ENCODE measurements at places on chromosomes 2 and 18.

- DNase-seq = no peak
Observed at GRCh38 chr2:2742726-2743125, 411.7 kb upstream of the MYT1L start.

DNA sequence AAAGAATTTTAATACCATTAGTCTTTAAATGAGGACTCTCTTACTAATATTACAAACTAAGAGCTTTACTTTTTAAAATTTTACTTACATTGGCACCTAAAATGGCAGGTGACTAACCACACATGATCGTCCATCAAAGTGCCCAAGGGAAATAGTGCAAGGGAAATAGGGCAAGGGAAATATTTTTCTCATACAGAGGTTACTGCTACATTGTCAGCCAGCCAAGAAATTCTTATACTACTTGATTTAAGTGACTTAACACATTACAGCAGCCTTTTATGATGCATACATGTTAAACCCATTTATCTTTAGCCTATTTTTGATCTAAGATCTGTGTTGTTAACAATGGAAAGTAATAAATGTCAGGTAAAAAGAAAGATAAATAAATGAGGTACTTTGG is 587.2 kb upstream of the PKDCC start:
- DNase-seq = no peak

- no peak for DNase-seq
Observed at GRCh38 chr2:29130295-29130694, 15.1 kb downstream of the CLIP4 start.

- DNase-seq = no peak
Observed at GRCh38 chr2:240225131-240225530, 84.7 kb upstream of the OTOS start.

GRCh38 chr2:64606479-64607363 is 47.0 kb downstream of the SERTAD2 start:
- no peak for DNase-seq

- DNase-seq = no peak
Observed at GRCh38 chr18:38790786-38791185, 1225.2 kb upstream of the CELF4 start.

DNA sequence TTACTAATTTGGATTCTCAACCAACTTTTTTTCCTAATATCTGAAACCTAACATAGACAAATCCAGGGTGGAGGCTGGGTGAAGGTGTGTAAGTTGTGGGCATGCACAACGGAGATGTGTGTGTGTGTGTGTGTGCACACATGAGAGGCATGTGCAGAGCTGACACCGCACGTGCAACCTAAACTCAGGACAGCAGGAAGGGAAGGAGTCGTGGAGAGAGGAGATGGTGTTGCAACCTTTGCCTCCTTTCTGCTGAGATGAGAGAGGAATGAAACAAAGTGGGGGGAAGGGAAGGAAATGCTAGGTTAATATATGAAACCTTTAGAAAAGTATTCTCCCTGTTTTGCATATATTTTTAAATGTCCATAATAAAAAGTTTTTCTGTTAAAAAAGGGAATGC is 64.7 kb downstream of the KCTD1 start:
- no peak for DNase-seq

GRCh38 chr2:29269765-29270109 is 154.5 kb downstream of the CLIP4 start:
- no peak for DNase-seq

DNA sequence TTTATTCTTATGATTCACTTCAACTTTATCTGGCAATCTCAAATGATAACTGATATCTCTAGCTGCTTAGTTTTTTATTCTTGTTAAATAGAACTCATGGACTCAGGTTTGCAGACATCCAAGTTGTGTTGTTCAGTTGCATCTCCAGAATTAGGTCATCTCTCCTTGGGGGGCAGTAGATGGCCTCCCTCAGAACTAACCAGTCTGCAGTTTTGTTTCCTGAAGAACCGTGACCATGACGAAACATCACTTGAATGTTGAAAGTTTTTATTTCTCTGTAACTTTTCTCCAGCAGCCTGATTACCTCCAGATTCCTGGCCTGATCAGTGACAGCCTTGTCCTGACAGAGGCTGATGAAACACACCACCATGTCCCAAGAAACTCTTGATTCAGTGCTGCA is 321.5 kb downstream of the GALNT13 start:
- DNase-seq = no peak

- DNase-seq = no peak
Observed at GRCh38 chr2:132593171-132593570, 76.8 kb downstream of the LYPD1 start.

DNA sequence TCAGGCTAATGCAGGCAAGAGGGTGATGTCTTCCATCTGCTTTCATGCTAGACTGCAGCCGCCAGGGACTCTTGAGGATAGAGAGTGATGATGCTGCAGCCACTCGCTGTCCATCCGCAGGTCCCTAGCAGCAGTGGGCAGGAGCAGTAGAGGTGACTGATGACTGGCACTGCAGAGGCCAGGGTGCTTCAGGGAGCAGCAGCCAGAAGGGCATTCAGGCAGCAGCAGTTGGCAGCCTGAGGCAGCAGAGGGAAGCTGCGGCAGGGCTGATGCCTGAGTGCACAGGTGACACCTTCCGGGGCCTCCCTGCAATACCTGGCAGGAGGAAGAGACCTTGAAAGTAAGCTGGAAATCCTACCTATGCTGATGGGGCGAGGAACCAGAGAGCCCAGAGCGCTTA is 214.2 kb downstream of the ICOS start:
- DNase-seq = no peak

- no peak for DNase-seq
Observed at GRCh38 chr2:167842047-167842446, 405.3 kb downstream of the STK39 start.

DNA sequence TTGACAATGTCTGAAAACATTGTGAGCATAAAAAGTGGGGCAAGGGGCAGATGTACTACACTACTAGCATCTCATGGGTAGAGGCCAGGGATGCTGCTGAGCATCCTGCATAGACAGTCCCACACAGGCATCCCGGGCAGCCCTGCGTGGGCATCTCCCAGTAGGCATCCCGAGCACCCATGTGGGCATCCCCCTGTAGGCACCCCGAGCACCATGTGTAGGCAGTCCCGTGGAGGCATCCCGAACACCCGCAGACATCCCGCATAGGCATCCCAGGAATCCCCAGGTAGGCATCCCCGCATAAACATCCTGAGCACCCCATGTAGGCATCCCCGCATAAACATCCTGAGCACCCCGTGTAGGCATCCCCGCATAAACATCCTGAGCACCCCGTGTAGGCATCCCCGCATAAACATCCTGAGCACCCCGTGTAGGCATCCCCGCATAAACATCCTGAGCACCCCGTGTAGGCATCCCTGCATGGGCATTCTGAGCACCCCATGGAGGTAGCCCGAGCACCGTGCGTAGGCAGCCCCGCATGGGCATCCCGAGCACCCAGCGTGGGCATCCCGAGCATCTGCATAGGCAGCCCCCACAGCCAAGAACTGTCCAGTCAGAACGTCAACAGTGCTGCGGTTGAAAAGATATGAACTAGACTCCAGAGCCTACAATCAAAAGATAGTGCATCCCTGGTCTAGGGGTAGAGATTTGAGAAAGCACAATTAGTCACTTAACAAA is 273.5 kb downstream of the NBAS start:
- DNase-seq = no peak

DNA sequence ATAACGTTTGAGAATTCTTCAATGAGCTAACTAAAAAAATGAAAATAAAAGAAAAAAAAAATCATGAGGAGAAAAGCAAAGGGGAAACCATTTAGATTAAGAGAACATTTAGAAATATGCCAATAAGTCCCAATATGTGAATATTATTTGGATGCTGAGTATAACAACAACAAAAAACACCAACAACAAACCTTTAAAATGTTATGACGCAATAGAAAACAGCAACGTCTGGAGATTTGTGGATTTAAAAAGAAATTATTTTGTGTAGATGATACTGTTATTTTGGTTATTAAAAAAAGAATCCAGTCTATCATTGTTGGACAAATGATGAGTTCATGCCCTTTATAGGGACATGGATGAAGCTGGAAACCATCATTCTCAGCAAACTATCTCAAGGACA is 417.2 kb downstream of the LRRTM4 start:
- DNase-seq = no peak

DNA sequence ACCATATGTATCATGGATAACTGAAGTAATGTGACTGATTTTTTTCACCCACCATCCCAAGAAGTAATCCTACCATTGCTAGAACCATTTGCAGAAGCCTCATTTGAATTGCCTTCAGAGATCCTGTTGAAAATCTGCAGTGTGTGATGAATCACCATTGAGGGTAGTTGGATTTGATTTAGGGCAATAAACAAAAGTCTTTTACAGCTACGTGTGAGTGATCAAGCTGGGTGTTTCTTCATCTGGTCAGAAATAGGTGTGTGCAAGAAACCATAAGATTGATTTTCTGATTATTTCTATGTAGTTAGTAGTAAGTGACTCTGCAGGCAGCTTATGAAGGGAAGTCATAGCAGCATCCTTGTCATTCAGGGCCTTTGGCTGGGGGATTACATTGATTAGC is 159.6 kb downstream of the MGAT5 start:
- no peak for DNase-seq

DNA sequence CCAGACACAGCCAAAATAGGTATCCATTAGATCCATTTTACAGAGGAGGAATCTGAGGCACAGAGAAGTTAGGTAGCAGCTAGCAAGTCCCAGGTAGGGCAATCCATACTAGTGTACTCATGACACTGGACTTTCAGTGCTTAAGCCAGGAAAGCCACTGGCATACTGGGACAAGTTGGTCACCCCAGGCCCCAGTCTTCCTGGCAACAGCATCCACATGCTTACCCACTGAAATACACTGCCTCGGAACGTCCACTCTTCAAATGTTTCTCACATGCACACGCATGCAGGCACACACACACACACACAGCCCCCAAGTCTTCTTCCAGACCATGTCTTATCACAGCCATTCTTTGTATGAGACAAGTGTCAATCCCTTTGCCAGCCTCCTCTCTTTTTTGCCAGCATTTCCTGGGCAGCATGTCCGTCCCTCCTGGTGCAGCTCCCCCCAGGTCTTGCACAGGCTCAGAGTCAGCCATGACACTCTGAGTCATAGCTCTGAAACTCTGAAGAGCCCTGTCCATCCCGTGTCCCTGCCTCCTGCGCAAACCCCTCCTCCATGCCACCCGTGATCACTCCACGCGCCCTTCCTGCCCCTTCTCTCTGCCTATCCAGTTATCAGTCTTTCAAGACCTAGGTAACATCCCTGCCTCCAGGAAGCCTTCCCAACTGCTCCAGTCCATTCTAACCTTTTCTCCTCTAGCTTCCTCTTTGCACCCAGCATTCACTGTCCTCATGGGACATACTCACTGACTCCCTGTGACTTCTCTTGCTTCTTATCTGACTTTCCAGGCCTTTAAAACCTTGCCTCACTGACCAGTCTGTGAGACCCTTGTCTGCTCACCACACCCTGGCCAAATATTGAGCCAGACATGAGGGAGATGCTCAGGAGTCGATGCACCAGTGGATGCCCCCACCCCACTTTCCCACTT is 10.9 kb upstream of the TEX261 start:
- DNase-seq = no peak

DNA sequence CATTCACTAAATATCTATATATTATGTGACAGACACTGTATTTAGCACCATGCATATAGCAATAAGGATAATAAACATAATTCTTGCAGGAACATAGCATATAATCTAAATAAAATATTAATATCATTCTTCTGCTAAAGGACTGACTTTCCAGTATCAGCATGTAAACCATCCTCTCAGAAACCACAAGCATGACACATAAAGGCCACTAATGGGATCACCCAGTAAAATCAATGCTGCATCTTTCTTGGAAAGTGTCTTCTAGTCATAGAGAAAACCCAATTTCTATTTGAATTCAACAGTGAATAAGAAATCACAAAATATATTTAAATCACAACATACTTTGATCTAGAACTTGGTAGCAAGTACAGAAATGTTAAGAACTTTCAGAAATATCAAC is 5.8 kb upstream of the LRP1B start:
- DNase-seq = no peak

- DNase-seq = no peak
Observed at GRCh38 chr2:153388246-153388645, 90.3 kb downstream of the RPRM start.

DNA sequence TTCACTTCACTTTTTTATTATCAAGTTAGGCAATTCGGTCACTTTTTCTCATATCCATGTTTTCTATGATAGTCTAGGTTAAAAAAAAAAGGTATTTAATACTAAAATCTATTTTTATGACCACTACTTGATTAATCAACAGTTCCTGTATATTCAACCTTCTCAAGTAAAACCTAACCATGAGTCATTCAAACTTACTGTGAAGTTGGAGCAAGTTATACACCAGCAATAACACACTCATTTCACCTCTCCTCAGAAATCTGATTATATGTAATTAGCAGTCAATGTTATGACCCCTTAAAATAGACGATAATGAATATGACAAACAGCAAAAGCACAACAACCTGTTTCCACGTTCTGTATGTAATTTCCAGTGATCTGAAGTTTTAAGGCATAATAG is 35.0 kb upstream of the ADAM17 start:
- no peak for DNase-seq

DNA sequence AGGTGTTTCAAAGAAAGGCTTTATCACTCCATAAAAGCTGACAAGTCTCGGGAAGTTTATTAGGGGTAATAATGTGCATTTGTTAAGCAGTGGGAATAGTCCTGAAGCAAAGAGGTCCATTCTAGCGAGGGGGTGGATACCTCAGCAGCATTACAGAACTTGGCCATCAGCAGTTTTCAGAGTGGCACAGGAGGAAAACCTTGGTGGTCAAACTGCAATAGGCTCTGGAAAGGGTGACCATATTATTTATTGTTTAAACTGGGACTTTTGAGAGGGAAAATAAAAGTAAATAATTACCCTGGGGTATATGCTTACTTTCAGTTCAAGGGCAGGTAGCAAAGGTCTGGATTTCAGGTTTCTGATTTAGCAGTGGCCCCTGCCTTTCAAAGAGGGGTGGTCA is 115.5 kb upstream of the KLHL14 start:
- DNase-seq = no peak

Data from endothelial cell (in vitro differentiated cells).